ENCODE measurements at places on chromosomes 1 and 21.

- DNase-seq, result peak; percentile 39
Measured at GRCh38 chr1:3453203-3453761, 1.2 kb upstream of the ARHGEF16 start.

- no peak for DNase-seq
Measured at GRCh38 chr1:63321785-63322113, 618 bp upstream of the FOXD3 start.

GRCh38 chr1:161071886-161072371 is 2.2 kb upstream of the ARHGAP30 start:
- DNase-seq, result peak; percentile 26

DNA sequence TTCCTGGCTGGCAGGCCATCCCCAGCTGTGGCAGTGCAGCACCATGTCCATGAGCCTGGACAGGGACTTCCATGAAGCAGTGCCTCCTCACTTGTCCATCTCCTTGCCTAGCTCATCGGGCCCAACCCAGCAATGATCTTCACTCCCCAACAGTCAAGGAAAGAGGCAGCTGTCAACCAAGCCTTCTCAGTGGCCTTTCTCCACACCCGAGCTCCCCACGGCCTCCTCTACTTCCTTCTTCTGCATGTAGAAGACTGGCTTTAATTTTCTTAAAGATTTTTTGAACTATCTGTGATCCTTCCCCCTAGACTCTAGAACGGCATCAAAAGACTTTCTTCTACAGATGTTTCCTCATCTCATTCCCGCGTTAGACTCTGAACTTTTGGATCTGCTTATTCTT is 65.5 kb upstream of the COA6 start:
- no peak for DNase-seq

DNA sequence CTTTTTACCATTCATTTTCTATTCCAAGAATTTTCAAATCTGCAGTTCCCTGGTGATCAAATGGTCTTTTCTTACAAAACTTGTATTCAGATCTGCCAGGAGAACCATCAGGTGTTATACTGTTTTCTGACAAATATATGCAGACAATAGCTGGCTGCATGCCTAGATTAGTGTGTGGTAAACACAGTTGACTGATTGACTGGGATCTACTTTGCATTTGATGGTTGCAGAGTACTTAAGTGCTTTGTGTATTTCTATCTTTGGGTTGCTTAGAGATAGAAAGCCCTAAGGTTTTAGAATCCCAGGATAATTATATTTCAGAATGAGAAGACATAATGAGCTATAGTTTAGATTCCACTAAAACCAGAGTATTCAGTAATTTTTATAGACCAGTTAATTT is 102.0 kb upstream of the CHODL start:
- DNase-seq, result no peak

DNA sequence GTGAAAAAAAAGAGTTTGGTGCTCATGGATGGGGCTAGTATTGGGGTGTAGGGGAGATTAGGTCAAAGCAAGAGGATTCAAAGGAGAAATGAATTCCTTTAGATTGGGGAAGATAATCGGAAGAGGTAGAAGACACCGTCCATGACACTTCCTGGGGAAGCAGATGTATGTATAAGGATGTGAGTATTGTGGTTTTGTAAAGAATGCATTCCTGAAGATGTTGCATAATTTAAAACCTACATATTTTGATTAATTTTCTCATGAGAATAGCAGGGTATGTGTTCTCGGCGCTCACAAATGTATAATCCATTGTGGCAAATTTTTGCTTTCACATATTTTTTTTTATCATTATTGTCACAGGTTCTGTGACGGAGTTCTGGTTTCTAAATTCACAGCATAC is 5.5 kb upstream of the LGALS8 start:
- DNase-seq, result no peak

GRCh38 chr21:33022828-33023573 is 2.7 kb upstream of the OLIG2 start:
- no peak for DNase-seq

- DNase-seq, result no peak
Measured at GRCh38 chr1:224800486-224801119, 128.9 kb upstream of the DNAH14 start.

Data from T-helper 2 cell (primary cell).